Tibial artery (tissue), 4 donors: ENCODE measurements at places on chromosomes 1 and 21.

GRCh38 chr1:156857532-156857931, 1.4 kb downstream of the INSRR start:
- no peak for DNase-seq

DNA sequence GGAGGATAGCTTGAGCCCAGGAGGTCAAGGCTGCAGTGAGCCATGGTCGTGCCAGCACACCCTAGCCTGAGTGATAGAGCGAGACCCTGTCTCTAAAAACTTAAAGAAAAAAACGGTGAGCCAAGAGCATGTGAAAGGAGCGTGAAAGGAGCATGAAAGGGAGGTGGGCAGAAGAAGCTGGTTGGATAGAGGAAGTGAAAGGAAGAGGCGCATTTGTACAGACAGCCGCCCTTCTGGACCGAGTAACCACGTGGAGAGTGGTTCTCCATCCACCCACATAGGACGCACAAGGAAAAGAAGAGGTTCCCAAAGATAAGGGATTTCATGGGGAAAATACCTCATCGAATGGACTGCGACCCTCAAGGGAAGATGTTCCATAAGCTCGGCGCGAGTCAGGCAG, 60.4 kb upstream of the IFNAR2 start:
- no peak for DNase-seq

DNA sequence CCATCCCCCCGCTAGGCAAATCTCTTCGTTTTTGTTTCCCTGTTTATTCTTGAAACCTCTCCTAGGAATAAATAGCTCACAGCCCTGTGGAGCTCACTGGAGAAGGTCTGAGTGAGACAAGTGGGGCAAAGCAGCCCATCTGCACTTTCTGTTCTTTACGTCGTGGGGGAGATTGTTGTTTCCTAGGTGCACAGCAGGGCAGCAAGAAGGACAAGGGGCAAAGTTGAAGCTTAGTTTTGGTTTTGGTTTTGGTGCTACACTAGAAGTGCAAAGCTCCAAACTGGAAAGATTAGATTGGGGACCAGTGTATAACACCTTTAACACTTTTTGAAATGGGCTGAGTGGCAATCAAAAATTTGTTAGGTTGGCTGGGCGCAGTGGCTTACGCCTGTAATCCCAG, 76.6 kb downstream of the GPR88 start:
- DNase-seq = no peak

- DNase-seq = no peak
These were observed 13.9 kb upstream of the TRIM33 start for GRCh38 chr1:114524944-114525343.

GRCh38 chr1:68377098-68377497, 72.7 kb downstream of the RPE65 start:
- no peak for DNase-seq

DNA sequence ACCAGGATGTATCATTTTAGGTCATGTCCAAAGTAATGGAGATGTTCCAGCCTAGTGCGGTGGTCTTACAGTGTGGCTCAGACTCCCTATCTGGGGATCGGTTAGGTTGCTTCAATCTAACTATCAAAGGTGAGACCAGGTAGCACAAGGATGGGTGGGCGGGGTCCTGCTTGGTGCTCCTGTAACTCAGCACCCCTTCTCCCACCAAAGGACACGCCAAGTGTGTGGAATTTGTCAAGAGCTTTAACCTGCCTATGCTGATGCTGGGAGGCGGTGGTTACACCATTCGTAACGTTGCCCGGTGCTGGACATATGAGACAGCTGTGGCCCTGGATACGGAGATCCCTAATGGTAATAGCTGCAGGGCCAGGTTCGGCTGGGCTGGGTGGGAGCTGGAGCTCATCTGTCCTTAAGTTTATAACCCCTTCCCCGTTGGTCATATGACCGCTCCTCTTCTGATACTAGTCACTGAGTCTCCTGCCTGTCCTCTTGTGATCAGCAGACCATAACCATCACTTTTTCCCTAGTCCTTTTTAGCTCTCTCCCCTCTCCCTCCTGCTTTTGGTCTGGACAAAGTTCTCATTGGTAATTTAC, 5.4 kb downstream of the MARCKSL1 start:
- DNase-seq = no peak

GRCh38 chr21:26810676-26811415, 34.4 kb downstream of the ADAMTS1 start:
- no peak for DNase-seq

GRCh38 chr1:213531369-213532310, 456.1 kb upstream of the PROX1 start:
- no peak for DNase-seq

- no peak for DNase-seq
These were observed 9.2 kb downstream of the ROR1 start for GRCh38 chr1:63782982-63783381.

DNA sequence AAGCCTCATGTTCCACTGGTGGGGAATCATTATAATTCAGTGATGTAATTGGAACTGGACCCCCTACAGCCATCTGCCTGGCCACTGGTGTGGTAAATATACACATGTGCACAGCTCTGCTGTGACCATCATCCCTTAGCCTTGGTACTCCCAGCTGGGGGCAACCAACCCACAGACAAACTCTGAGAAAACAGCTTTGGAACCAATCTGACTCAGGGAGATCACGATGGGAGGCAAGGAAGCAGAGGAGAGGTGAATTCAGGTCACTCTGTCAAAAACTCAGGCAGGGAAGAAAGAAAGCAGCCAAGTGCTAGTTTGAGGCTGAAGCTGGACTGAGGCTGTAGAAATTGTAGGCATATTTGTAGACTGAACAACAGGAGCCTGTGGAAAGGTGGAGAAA, 197.8 kb upstream of the GALNT2 start:
- no peak for DNase-seq

- no peak for DNase-seq
These were observed 8.7 kb downstream of the OR10Z1 start for GRCh38 chr1:158613764-158614163.

DNA sequence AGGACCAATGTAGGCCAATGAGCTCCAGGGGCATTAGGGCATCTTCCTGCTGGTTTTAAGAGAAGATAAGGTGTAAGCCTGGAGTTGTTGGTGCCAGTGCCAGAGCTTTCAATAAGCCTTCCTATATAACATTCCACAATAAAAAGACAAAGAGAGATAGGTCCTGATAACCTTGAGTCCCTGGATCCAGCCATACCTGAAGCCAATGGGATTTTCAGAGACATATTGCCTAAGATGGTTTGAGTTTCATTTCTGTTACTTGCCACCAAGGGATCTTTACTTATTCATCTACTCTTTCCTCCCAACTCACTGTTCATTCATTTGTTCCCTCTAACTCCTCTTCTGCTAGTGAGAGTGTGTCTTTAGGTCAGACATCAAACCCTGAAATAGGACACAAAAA, 68.8 kb upstream of the CAPZB start:
- no peak for DNase-seq

DNA sequence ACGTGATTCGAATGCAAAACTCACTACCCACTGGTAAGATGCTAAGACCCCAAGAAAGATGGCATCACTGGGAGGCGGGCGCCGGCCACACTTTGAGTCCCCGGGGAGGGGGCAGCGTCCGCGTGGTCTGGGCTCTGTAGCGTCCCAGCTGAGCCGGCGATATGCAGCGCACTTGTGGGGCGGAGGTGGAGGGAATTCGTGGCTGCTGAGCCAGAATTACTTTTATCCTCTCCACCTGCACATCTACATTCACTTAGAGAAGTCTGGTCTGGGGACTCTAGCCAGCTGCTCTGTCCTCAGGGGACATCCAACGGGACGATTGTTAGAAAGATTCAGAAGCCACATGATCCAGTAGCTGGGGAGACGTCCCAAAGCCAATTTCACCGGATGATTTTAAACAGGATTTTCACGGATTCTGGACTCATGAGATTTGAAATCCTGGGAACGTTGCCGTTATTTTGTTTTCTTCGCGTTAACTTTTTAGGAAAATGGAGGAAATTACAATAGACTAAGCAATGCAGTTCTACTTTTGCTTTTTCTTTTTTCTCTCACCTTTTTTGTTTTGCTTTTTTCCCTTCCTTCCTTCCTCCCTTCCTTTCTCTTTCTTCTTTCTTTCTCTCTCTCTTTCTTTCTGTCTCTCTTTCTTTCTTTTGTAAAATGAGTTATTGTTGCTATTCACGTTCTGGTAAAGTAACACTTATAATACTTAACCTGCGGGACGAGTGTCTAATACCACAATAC, 1.3 kb downstream of the JAM2 start:
- DNase-seq = no peak

DNA sequence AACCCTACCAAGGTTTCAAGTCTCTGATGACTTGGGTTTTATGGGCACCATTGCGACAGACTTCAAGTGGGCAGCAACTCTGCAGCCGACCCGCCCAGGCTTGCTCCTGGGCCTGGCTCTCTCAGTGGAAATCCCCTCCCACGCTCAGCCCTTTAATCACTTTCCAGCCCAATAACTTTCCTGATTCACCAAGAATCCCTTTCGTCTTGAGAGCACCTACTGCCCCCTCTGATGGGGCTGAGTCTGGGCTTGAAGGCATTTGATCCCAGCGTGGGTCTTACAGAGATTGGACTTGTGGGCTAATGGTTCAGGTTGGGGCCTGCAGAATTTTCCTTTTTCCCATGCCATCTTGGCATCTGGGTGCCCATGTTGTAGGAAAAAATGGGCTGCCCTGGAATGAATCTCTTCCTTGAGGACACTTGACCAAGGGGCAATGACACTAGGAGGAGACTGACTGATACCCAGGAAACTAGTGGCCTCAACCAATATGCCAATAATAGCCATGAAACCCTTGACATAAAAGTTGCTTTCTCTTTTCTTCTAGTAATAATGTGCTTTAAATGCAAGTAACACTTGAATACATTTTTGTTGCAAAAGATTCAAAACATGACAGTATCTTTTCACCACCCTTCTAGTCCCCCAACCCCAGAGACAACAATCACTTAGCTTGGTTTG, 7.8 kb upstream of the PHLDA3 start:
- no peak for DNase-seq

DNA sequence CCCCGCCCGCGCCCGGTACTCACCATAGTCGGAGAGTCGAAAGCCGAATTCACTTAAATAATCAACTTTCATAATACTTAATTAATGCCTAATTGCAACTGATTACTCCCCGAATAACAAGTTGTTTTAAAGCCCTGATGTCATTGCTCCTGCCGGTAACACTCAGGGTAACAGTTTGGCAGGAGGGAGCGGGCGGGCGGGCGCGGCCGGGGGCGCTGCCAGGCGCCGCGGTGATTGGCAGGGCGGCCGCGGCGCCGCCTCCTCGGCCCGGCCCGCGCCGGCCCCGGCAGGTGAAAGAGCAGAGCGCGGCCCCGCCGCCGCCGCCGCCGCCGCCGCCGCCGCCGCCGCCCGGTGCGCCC, 102.2 kb downstream of the CASZ1 start:
- no peak for DNase-seq

- no peak for DNase-seq
These were observed 79.3 kb upstream of the TLR5 start for GRCh38 chr1:223222377-223222776.

GRCh38 chr1:56545711-56546110, 33.7 kb downstream of the PLPP3 start:
- DNase-seq = no peak

DNA sequence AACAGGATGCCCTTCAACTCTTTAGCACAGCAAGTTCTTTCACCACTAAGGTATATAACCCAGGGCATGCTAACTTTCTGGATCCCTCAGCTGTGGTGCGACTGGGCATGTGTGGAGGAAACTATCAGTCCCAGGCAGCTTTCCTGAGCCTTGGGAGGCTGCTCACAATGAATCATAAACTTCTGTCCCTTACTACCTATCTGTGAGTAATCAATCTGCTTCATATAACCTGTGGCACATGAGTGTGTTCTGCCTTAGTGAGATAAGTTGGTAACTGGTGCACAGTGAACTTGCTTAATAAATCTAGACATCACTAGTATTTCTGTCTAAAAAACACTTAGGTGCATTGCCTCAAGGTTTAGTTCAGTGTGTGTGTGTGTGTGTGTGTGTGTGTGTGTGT, 158.0 kb downstream of the GPATCH2 start:
- DNase-seq = no peak

GRCh38 chr1:240492832-240493440, 119.0 kb downstream of the GREM2 start:
- no peak for DNase-seq

DNA sequence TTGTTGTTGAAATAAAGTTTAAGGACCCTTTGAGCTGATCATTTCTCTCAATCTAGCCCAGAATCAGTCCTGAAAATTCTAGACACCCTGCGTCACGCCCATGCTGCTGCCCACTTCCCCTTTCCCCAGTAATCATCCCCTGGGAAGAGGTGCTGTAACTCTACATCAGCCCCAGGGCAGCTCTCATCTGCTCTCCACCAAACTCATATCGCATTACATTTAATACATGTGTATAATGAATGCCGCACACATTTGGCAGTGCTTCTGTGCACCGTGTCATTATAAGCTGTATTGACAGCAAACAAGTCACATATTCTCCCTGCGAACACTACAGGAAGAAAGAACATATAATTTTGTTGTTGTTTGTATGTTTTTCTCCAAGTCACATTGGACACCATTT, 539.7 kb upstream of the DAB1 start:
- no peak for DNase-seq

- DNase-seq = no peak
These were observed 226.4 kb downstream of the PLA2G4A start for GRCh38 chr1:187054862-187055757.

DNA sequence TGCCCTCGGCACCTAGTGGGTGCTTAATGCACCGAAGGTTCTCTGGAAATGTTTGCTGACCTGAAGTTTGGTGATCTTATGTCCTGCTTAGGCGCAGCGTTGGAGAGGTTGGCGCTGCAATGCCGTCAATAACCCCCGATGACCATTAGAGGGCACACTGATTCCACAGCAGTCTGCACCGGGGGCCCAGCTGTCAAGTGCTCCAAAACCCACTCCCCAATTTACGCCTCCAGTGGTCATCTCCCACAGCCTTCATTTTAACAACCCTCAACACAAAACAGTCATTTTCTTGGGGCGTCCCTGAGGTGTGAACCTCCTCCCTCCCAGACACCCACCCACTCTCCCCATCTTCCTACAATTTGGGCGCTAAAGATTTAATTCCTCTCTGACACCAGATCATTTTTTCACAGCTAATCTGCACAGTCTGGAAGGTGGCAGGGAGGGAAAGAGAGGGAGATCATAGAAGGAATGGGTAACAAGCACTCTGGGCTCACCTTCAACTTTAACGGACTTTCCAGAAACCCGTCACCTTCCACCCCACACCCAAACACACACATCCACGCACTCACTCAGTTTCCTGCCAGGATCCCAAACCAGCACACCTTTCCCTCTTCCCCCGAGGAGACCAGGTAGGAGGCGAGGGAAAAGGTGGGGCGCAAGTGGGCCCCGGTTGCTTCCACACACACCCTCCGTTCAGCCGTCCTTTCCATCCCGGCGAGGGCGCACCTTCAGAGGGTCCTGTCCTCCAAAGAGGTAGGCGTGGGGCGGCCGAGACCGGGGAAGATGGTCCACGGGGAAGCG, 570 bp upstream of the NPR1 start:
- peak; percentile 82 for DNase-seq

DNA sequence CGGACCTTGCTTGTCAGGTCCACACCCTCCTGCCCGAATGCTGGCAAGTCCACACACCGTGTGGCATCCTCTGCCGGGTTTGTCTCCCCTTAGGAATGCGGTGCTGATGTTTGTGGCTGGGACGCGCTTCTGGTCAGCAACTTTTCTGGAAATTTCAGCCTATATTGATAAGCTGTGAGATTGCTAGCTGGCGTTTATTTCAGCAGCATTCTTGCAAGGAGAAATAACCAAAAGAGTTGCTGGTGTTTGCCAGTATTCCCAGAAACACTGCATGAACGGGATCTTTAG, 601 bp downstream of the CEPT1 start:
- DNase-seq = no peak

GRCh38 chr21:42189860-42190485, 29.0 kb upstream of the ABCG1 start:
- no peak for DNase-seq
